ENCODE measurements at places on chromosomes 3 and 15.

- peaks cover 51% of the 10 kb centered on the region for H3K4me1 ChIP-seq
- no peak for DNase-seq
- no peak overlapping the region for H3K27ac ChIP-seq
Observed at GRCh38 chr15:77386626-77387025, 33.3 kb downstream of the PEAK1 start.

DNA sequence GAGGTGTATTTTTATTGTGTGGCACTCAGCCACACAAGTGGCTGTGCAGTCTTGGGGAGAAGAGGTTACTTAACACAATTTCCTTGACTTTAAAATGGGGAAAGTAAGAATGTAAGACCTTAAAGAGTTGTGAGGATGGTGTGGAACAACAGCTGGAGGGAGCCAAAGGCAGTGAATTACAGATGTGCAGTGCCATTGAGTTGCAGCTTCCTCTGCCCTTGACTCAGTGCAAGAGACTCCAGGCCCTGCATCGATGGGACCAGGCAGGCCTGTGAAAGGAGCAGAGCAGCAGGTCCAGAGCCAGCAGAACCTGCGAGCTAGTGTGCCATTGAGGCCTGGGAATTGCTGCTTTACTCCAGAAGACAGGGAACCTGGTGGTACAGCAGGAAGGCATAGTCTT, 27.2 kb downstream of the EEFSEC start:
- H3K4me3 ChIP-seq, result no peak overlapping the region
- H3K36me3 ChIP-seq, result peaks cover 10% of the 10 kb centered on the region
- DNase-seq, result no peak
- H3K4me1 ChIP-seq, result peaks cover 13% of the 10 kb centered on the region
- H3K27ac ChIP-seq, result no peak overlapping the region

- no peaks in the 10 kb centered on the region for H3K27me3 ChIP-seq
- H3K4me1 ChIP-seq, result no peaks in the 10 kb centered on the region
- no peaks in the 10 kb centered on the region for H3K36me3 ChIP-seq
- H3K27ac ChIP-seq, result no peak overlapping the region
Observed at GRCh38 chr3:161508852-161509477, 12.4 kb downstream of the OTOL1 start.

DNA sequence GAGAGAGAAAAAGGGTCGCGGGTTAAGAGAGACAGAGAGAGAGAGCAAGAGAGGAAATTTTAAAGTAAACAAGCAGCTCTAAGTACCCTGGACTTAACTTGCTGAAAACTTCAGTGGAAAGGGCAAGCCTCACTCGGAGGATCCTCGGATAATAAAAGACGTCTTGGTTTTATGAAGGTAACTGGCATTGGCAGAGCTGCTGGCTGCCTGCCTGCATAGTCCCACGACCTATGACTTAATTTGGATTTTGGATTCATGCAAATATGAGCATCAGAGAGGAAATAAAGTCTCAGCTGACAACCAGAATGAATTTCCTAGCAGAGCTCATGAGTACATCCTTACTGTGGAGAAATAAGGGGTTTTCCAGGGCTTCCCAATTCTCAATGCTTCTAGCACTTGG, 95.1 kb upstream of the PDZRN3 start:
- H3K27me3 ChIP-seq, result no peaks in the 10 kb centered on the region
- no peak overlapping the region for H3K27ac ChIP-seq
- no peak overlapping the region for H3K4me3 ChIP-seq
- H3K36me3 ChIP-seq, result no peaks in the 10 kb centered on the region
- no peak for DNase-seq

- H3K36me3 ChIP-seq, result no peaks in the 10 kb centered on the region
- no peak overlapping the region for H3K27ac ChIP-seq
- no peaks in the 10 kb centered on the region for H3K4me1 ChIP-seq
- H3K4me3 ChIP-seq, result no peak overlapping the region
Observed at GRCh38 chr3:54832876-54833275, 95.0 kb downstream of the LRTM1 start.

DNA sequence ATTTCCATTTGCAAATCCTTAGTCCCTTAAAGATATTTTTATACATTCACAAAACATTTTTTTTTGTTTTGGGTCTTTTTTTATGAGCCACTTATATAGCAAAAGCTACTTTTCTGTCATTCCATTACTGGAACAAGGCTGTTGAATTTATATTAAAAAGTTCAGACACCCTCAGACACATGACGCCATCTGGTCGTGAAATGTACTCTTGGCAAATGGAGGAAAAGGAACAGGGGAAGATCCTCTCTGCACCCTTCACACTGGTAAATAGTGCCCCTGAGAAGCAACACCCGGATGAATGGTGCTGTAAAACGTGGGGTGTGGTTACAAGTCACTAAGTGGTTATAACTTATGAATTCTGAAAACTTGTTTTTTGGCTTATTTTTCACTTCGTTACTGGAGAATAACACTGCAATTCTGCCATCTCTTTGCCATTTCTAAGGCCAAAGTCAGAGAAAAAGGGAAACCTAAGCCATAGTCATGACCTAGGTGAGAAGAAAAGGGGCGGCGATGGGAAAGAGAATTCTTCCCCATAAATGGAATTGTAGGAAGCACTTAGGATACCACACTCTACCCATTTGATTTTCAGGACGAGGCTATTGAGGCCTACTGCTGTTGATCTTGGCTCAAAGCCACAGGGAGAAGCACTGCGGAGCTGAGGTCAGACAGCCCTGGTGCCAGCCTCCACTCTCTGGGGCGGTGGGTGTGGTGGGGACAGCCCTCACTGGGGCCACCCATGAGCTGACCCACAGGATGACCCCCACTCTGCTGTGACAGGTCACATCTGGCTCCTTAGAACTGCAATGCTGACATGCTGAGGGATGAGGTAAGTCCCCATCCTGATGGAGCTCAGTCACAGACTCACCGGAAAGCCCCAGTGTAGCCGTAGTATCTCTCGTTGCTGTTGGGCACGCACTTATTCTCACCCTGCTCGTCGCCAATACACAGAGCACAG, 21.9 kb downstream of the LTF start:
- no peaks in the 10 kb centered on the region for H3K36me3 ChIP-seq
- peaks cover 39% of the 10 kb centered on the region for H3K4me1 ChIP-seq
- DNase-seq, result no peak
- no peaks in the 10 kb centered on the region for H3K27me3 ChIP-seq
- H3K4me3 ChIP-seq, result no peak overlapping the region
- no peak overlapping the region for H3K27ac ChIP-seq

GRCh38 chr15:63052961-63053698, 10.6 kb downstream of the TPM1 start:
- DNase-seq, result no peak
- no peak overlapping the region for H3K4me3 ChIP-seq
- H3K4me1 ChIP-seq, result peaks cover 10% of the 10 kb centered on the region
- H3K36me3 ChIP-seq, result peaks cover 9% of the 10 kb centered on the region
- H3K27me3 ChIP-seq, result no peaks in the 10 kb centered on the region

GRCh38 chr3:143826296-143826695, 22.0 kb downstream of the SLC9A9 start:
- H3K4me1 ChIP-seq, result peaks cover 41% of the 10 kb centered on the region
- H3K27me3 ChIP-seq, result no peaks in the 10 kb centered on the region
- peak overlapping the region; percentile 50 for H3K27ac ChIP-seq
- H3K4me3 ChIP-seq, result peak overlapping the region; percentile 1
- peaks cover 4% of the 10 kb centered on the region for H3K36me3 ChIP-seq

- H3K4me3 ChIP-seq, result no peak overlapping the region
- no peaks in the 10 kb centered on the region for H3K4me1 ChIP-seq
- H3K27ac ChIP-seq, result no peak overlapping the region
- no peaks in the 10 kb centered on the region for H3K27me3 ChIP-seq
Observed at GRCh38 chr3:34131091-34131490, 332.7 kb downstream of the PDCD6IP start.

DNA sequence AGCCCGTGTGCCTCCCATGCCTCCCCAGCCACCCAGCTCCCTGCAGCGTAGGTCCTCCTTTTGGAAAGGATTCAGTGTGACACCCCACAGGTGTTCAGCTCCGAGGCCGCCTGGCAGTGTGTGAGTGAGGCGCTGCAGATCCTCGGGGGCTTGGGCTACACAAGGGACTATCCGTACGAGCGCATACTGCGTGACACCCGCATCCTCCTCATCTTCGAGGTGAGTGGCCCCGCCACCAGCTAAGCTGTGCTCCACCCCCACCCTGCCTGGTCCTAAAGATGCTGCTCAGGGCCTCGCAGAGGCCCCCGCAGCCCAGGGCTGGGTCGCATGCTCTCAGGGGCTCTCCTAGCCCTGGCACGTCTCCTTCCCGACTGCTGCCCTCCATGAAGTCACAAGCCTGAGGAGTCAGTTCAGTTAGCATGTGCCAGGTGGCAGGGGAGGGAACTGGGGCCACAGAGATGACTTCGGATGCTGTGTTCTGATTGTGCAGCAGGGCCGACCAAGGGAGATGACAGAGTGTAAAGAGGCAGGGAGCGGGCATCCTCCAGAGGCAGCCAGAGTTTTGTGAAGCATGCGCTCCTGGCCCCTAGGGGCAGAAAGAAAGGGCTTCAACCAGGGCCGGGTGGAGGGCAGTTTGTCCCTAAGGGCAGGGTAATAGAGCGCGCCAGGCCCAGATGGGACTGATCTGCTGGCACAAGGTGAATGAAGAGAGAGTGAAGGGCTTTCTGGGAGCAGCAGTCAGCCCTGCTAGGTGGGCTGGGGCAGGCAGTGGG, 26.8 kb downstream of the ACAD9 start:
- no peak for DNase-seq
- H3K36me3 ChIP-seq, result peaks cover 81% of the 10 kb centered on the region
- no peaks in the 10 kb centered on the region for H3K27me3 ChIP-seq
- no peak overlapping the region for H3K27ac ChIP-seq
- H3K4me3 ChIP-seq, result no peak overlapping the region
- H3K4me1 ChIP-seq, result no peaks in the 10 kb centered on the region
